Body of pancreas (tissue), 4 donors: ENCODE measurements at places on chromosomes 6 and 20. TPM values are rescaled to one million over a fixed set of nuclear protein-coding genes. Genes with fewer than 3 reads are reported as not detected.

Gene ME1
- total RNA-seq = 10.4 TPM

Gene CGA
- total RNA-seq = not detected

Gene THBD
- 44.2 TPM for total RNA-seq

Gene MCHR2
- total RNA-seq = not detected

Gene MUC21
- total RNA-seq = not detected

Gene ZSCAN31
- 14.0 TPM for total RNA-seq

Gene TFAP2B
- total RNA-seq = not detected

DNA sequence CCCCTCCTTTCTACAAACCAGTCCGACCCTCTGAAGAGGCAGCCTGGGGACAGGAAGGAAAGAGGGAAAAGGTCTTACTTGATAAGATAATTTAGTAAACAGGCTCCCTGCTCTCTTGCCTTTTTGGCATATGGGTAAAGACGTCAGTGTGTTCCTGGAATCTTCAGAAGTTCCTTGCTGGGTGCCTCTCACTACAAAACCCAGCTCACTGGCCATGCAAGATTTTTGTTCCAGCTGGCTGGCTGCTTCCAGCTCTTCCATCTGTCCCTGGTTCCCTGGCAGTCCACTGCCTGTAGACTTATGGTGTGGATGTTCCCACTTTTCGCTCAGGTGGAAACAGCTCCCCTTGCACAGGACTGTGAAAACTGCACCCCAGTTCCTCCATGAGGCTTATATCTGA is 57.4 kb downstream of the MOCS1 start:
- no peaks in the 10 kb centered on the region for H3K36me3 ChIP-seq
- DNase-seq = no peak
- H3K27me3 ChIP-seq = no peaks in the 10 kb centered on the region
- H3K4me1 ChIP-seq = peaks cover 10% of the 10 kb centered on the region
- H3K27ac ChIP-seq = no peak overlapping the region

- H3K36me3 ChIP-seq = no peaks in the 10 kb centered on the region
- H3K4me1 ChIP-seq = peaks cover 9% of the 10 kb centered on the region
- H3K4me3 ChIP-seq = peak within 1 kb of the TSS; percentile 54
- DNase-seq = peak; percentile 78
- peak within 1 kb of the TSS; percentile 89 for H3K27ac ChIP-seq
- H3K27me3 ChIP-seq = peaks cover 4% of the 10 kb centered on the region
Measured at GRCh38 chr6:54846243-54846856, at the start of gene FAM83B. FAM83B (plus strand) TSS chr6:54846771; CDS start chr6:54870247, 23,476 bp downstream.

GRCh38 chr6:3987576-3987975 is 91.4 kb downstream of the FAM217A start:
- H3K27ac ChIP-seq = peak overlapping the region; percentile 3
- DNase-seq = no peak
- H3K27me3 ChIP-seq = no peaks in the 10 kb centered on the region
- H3K4me1 ChIP-seq = peaks cover 32% of the 10 kb centered on the region

- H3K36me3 ChIP-seq = no peaks in the 10 kb centered on the region
- H3K27me3 ChIP-seq = no peaks in the 10 kb centered on the region
- no peak for DNase-seq
Measured at GRCh38 chr20:62147528-62147927, 4.0 kb downstream of the SS18L1 start.

DNA sequence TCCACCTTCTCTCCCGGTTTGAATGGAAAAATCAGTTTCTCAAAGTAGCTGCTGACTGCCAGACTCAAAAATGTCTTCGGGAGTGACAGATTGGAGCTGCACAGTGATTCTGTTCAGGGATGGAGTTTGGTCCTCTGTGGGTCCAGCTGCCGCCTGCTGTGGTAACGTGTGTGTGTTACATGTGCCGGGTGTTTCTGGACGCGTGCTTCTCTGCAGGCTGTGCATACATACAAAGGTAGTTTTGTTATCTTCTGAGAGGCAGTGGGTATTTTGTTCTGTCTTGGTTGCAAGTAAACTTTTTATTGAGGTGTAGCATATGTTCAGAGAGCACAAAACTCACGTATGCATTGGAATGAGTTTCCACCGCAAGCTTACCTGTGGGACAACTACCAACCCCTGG is 41.3 kb upstream of the NAA20 start:
- no peaks in the 10 kb centered on the region for H3K27me3 ChIP-seq
- peak; percentile 57 for DNase-seq
- H3K4me3 ChIP-seq = peak overlapping the region; percentile 53
- peaks cover 61% of the 10 kb centered on the region for H3K4me1 ChIP-seq

DNA sequence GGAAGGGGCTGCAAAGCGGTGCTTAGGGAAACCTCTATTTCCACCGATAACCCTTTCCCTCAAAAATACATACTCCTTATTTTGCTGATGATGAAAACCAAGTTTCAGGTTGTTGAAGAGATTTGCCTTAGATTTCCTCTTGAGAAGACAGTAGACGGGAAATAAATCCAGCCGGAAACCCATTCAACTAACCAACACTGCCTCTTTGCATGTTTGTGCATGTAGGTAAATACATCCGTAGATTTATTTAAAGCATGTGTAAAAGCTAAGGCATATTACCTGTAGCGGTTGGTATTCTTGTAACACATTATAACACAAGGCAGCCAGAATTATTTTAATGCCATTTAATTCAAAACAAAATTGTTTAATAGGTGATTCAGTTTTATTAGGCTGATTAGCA is 136.3 kb upstream of the SLC22A23 start:
- H3K27me3 ChIP-seq = no peaks in the 10 kb centered on the region
- no peaks in the 10 kb centered on the region for H3K36me3 ChIP-seq
- no peak for DNase-seq
- no peak overlapping the region for H3K4me3 ChIP-seq
- no peak overlapping the region for H3K27ac ChIP-seq
- H3K4me1 ChIP-seq = no peaks in the 10 kb centered on the region

GRCh38 chr6:156102129-156102528 is 646.5 kb upstream of the NOX3 start:
- H3K27ac ChIP-seq = no peak overlapping the region
- H3K27me3 ChIP-seq = no peaks in the 10 kb centered on the region
- DNase-seq = no peak
- no peak overlapping the region for H3K4me3 ChIP-seq
- no peaks in the 10 kb centered on the region for H3K36me3 ChIP-seq

DNA sequence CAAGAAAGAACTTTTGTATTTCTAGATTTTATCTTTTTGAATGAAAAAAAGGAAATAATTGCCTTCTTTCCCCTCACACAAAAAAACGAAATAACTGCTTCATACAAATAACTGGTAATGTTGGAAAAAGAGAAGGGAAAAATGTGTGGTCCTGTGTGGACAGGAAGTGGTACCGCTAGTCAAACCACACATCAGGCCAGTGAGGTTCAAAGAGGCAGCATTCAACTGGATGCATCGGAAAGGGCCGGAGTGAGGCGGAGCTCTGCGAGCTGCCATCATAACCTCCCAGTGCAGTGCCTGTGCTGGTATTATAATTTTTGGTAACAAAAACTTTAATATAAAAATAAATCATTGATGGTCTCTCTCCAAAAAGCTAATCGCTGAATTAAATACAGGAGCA is 111.2 kb downstream of the IRF4 start:
- H3K27me3 ChIP-seq = no peaks in the 10 kb centered on the region
- no peaks in the 10 kb centered on the region for H3K4me1 ChIP-seq
- no peak for DNase-seq

DNA sequence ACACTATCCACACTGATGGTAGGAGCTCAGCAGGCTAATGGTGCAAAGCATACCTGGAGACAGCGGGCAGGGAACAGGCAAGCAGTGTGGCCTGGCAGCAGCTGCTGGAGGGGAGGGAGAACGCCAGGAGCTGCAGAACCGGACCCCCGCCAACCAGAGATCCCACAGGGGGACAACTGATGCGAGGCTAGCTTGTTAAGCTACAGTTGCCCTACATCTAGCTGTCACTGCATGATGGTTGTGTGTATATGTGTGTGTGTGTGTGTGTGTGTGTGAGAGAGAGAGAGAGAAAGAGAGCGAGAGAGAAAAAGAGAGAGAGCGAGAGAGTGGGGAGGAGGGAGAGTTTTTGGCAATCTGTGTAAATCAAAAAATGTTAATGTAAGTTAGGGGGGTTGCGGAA is 69.7 kb upstream of the NHSL1 start:
- no peak overlapping the region for H3K4me3 ChIP-seq
- no peak for DNase-seq
- H3K4me1 ChIP-seq = peaks cover 10% of the 10 kb centered on the region
- H3K27me3 ChIP-seq = no peaks in the 10 kb centered on the region
- no peak overlapping the region for H3K27ac ChIP-seq

GRCh38 chr20:5973971-5974370 is 23.5 kb downstream of the MCM8 start:
- peak overlapping the region; percentile 81 for H3K27ac ChIP-seq
- DNase-seq = no peak
- H3K4me3 ChIP-seq = no peak overlapping the region
- H3K4me1 ChIP-seq = peaks cover 12% of the 10 kb centered on the region

DNA sequence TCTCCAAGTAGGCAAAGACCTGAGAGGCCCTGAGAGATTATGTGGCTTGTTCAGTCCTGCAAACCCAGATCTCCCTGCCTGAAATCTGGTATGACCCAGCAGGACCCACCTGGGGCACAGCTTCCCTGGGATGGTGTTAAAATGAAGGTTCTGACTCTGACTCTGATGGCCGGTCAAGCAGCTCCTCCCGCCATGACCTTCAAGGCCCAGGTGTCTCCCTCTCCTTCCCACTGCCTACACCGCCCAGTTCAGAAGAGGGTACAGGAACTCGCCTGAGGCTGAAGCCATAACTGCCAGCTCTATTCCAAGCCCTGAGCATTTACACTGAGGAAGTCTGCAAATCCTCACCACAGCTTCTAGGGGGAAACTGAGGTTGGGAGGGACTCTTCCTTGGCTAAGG is 5.9 kb upstream of the CST7 start:
- no peaks in the 10 kb centered on the region for H3K27me3 ChIP-seq
- no peak for DNase-seq
- H3K4me3 ChIP-seq = no peak overlapping the region
- H3K4me1 ChIP-seq = no peaks in the 10 kb centered on the region
- no peak overlapping the region for H3K27ac ChIP-seq

DNA sequence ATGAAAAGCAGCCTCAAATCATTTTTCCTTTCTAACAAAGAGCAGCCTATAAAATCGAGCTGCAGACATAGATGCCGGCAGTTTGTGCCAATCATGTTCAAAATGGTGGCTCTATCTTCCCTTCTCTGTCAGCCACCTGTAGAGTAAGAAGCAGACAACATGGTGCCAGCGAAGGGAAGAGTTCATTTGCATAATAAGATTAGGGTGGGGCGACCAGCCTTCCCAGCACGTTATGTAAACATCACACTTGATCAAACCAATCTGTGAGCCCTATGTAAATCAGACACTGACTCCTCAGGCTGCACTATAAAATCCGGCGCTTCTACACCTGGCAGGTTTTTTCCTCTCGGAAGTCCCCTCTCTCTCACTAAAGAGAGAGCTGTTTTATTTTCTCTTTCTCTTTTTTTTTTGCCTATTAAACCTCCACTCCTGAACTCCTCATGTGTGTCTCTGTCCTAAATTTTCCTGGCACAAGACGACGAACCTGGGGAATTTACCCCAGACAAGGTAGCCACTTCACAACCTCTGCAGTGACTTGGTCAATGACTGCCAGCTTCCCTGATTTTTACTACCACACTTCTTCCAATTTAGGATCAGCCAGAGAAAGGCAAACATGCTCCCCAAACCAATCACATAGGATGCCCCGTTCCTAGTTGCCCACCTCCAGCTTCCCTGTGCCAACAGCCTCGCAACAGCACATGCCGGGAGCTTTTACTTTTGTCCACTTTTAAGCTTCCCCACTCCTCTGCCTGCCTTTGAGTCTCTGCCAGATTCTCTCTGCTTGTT is 12.9 kb downstream of the TPMT start:
- H3K4me1 ChIP-seq = no peaks in the 10 kb centered on the region
- DNase-seq = no peak
- H3K36me3 ChIP-seq = peaks cover 8% of the 10 kb centered on the region
- H3K4me3 ChIP-seq = no peak overlapping the region

GRCh38 chr6:165668951-165669350 is 5.9 kb upstream of the PDE10A start:
- no peak overlapping the region for H3K27ac ChIP-seq
- no peak overlapping the region for H3K4me3 ChIP-seq
- H3K4me1 ChIP-seq = peaks cover 5% of the 10 kb centered on the region
- no peak for DNase-seq
